ENCODE measurements at places on chromosomes 5 and 9.
A peak's percentile ranks its signal among the peaks of the same experiment; 100 is the strongest.

- DNase-seq: peak; percentile 12
Observed at GRCh38 chr9:89483592-89484474, 14.1 kb downstream of the SEMA4D start.

- peak; percentile 31 for DNase-seq
Observed at GRCh38 chr5:122219436-122220166, 90.3 kb downstream of the ZNF474 start.

GRCh38 chr9:135379540-135380267 is 99.9 kb upstream of the PPP1R26 start:
- DNase-seq: no peak

DNA sequence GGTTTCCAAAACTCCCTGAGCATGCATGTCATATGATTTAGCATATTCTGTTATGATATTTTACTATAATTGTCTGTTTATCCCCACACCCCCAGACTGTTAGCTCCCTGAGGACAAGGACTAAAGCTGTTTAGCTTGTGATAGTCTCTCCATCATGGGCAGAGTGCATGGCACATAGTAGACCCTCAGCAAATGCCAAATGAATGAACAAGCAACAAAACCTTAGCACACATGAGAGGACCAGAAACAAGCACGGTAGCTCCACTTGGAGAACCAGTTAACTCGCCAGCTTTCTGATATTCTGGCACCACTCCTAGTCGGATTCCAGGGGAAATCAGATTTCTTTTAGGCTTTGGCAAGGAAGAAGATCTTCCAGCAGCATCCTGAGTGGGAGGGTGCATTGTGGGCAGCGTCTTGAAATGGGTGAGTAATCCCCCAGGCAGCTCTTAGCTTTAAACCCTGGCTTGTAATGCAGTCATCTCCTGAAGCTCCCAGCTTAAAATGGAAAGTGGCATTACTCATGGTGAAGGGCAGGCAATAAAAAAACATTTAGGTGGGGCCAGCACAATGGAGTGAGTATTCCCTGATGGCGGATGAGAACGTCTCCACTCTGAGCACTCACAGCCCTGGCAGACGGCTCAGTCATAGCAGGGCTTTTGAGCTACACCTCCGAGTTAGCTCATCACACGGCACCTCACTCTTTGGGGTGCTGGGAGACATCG is 41.1 kb downstream of the FGF1 start:
- DNase-seq: no peak

DNA sequence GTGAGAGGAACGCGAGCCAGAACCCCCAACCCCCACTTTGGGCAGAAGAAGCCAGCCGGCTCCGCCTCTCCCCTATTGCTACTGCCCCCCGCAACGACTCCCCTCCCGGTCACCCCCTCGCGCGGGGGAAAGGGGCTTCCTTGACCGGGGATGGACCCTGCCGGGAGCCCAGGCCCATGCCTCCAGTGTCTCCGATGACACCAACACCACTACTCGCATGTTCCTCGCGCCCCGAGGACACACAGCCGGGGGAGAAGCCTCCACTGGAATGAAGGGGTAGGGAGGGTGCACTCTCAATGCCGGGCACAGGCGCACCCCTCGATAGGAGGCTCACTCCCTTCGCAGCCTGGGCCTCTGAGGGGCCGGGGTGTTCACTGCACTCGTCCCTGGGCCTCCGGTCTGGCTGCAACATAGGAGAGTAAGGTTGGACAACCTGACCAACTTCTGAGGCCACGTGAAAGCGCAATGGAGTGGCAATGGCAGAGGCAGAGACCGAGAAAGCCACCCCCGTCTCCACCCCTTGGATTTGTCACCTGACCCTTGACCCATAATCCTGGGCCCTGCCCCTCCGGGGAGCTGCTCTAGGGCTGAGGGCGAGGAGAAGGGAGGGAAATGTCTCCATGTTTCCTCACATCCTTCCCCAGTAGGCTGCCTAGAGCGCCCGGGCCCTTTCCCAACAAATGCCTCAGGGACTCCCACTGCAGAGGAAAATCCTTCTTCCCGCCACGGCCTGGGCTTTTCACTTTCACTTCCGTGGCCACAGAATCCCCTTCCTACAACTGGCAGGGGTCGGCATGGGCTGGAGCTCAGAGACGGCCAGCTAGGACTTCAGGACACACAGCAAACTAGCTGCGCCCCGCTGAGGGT is 1.1 kb upstream of the CNTFR start:
- peak; percentile 62 for DNase-seq

- DNase-seq: no peak
Observed at GRCh38 chr5:107601076-107601475, 69.7 kb downstream of the EFNA5 start.

- no peak for DNase-seq
Observed at GRCh38 chr5:115068239-115069086, 101.2 kb downstream of the TRIM36 start.

- DNase-seq: no peak
Observed at GRCh38 chr5:33235824-33236223, 204.9 kb upstream of the TARS1 start.

- no peak for DNase-seq
Observed at GRCh38 chr5:133665571-133665970, 53.2 kb upstream of the FSTL4 start.

DNA sequence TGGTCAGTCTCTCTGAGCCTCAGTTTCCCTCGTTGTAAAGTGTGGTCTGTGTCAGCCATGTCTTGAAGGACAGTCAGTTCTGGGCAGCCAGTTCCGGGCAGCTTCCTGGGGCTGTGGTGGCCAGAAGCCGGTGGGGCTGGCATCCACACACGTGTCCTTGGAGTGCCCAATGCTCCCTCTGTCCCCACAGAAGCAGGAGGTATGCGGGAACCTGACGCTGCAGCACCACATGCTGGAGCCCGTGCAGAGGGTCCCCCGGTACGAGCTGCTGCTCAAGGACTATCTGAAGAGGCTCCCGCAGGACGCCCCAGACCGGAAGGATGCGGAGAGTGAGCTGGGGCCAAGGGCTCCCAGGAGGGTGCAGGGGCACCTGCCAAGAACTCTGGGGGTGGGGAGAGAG is 48.4 kb upstream of the SUSD3 start:
- no peak for DNase-seq

- no peak for DNase-seq
Observed at GRCh38 chr5:88485531-88485930, 216.9 kb upstream of the TMEM161B start.

Data from left hindlimb (tissue), 1 donor.